ENCODE measurements at places on chromosomes 5 and 9.
A peak's percentile ranks its signal among the peaks of the same experiment; 100 is the strongest.

DNA sequence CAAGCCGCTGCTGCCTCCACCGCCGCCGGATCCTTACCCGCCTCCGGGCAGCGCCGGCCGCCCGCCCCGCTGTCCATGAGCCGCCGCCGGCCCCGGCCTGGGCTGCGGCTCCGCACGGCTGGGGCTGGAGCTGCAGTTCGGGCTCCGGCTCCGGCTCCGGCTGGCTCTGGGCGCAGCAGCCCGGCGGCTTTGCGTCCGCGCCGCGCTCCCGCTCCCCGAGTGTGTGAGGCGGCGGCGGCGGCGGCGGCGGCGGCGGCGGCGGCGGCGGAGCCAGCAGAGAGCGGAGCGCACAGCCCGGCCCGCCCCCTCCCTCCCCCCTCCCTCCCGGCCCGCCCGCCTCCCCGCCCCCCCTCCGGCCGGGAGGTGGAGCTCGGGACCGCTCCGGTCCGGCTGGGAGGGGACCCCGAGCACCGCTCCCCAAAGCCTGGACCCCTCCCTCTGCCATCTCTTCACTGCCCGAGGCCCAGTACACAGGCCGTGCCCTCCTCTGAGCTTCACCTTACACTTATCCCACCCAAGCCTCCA lies at the start of gene PCDH1:
Gene PCDH1, minus strand, starts transcription at position 225 of the 525 bp plus-strand sequence. Its CDS starts 148 bp downstream, at position 77.
- DNase-seq, result peak; percentile 26

GRCh38 chr5:39019254-39019653 lies 54.9 kb downstream of the RICTOR start:
- no peak for DNase-seq

DNA sequence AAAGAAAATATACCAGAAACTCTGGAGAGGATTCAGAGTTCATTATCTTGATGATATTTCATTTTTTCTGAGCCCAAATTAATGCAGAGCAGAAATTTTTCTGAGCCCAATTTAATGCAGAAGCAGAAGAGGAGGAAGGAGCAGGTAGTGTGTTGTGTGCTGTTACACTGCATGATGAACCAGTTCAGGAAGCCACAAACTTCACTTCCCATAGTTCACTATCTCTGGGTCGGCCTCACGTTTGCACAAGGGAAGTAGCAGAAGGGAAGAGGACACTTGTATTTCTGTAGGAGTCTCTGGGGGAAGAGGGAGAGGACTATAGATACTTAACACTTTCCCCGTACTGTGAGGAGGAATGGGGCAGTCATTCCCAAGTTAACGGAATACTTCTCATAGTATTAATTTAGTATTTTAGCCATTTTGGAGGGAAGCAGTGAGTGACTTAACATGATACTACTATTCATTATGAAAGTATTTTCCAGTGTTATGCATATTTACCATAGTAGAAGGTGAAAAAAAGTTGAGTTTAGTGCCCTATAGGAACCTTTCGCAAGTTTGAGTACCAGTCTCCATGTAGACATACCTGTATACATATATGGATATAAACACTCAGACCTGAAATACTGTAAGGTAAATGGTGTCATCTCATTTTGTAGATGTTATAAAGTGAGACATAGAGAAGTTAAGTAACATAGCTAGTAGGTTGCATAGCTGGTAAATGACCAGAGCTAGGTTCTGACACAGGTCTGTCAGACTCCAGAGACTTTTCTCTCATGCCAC lies 30.0 kb downstream of the XPA start:
- no peak for DNase-seq

DNA sequence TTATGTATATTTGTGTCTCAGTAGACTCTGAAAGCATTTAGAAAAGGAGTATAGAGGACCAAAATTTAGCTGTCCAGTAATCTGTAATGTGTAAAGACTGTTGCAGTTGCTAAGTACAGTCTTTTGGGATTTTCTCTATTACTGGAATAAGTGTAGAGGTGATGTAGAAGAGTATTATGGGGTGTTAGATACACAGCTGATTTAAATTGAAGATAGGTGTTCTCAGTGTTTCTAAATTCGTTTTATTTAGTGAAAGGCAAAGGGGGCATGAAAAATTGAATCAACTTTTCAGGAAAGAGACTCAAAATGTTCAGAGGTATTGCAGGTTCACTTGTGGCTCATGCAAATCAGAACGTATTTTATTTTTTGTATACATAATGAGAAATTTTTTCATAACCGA lies 13.6 kb downstream of the SMAD5 start:
- no peak for DNase-seq

All from stimulated activated naive CD4-positive, alpha-beta T cell treated with Interleukin-2 at 50 U/mL for 16 hours (primary cell).